ENCODE measurements at places on chromosomes 16 and 17.
A peak's percentile ranks its signal among the peaks of the same experiment; 100 is the strongest.

DNA sequence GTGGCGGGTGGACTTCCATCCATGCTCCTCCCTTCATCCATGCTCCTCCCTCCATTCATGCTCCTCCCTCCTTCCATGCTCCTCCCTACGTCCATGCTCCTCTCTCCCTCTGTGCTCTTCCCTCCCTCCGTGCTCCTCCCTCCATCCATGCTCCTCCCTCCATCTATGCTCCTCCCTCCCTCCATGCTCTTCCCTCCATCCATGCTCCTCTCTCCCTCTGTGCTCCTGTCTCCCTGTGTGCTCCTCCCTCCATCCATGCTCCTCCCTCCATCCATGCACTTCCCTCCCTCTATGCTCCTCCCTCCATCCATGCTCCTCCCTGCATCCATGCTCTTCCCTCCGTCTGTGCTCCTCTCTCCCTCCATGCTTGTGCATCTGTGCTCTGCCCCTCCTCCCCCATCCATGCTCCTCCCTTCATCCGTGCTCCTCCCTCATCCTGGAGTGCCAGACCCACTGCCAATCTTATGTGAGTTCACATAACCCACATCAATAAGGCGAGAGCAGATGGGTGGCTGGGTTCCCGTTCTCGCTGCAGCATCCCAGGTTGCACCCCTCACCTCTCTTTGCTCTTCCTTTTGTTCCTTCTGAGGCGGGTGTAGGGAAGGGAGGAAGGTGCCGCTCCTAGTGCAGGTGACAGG is 22.8 kb downstream of the KSR1 start:
- DNase-seq = no peak

GRCh38 chr16:10069374-10069773 is 112.9 kb downstream of the GRIN2A start:
- DNase-seq = no peak

DNA sequence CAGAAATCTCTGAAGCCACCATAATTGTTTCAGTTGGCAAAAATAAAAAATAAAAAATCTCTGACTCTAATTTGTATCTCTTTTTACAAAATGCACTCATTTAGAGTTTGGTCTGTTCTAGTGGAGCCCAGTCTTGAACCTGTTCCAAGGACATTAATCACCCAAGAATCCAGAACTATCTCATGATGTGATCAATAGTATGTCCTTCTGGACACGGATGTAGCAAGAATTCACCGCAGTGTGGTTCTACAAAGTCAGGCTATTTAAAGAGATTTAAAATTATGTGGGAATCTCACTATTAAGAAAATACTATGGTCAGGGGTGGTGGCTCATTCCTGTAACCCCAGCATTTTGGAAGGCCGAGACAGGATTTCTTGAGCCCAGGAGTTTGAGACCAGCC is 21.8 kb upstream of the ANKFN1 start:
- no peak for DNase-seq

- DNase-seq = peak; percentile 89
These were observed 1.8 kb downstream of the TNS4 start for GRCh38 chr17:40499551-40500189.

- DNase-seq = peak; percentile 22
These were observed 23.2 kb downstream of the MXRA7 start for GRCh38 chr17:76687298-76688164.

DNA sequence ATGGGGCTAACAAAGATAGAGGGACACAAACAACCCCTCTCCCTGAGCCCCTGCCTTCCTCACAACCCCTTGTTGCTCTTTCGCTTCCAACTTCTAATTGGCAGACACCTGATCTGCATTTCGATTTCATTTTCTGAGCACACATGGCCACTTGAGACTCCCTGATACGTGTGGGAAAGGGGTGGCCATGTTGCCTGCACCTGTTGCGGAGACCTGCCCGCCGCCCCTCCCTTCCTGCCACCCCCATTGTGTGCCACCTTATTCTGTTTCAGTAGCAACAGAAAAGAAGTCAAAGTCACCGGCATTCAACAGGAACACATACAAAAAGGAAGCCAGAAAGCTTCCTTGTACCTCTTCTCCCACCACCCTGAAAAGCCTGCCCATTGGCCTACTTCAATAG is 254.7 kb upstream of the SOX9 start:
- DNase-seq = no peak

- DNase-seq = no peak
These were observed 2.3 kb upstream of the HERPUD1 start for GRCh38 chr16:56929639-56930038.

- peak; percentile 80 for DNase-seq
These were observed 3.6 kb upstream of the WDR81 start for GRCh38 chr17:1720856-1721386.

- no peak for DNase-seq
These were observed 16.8 kb upstream of the AKAP1 start for GRCh38 chr17:57068222-57068658.

- DNase-seq = no peak
These were observed 17.3 kb downstream of the TAC4 start for GRCh38 chr17:49830605-49831004.

GRCh38 chr16:11533588-11533987 is 53.1 kb downstream of the LITAF start:
- DNase-seq = no peak

DNA sequence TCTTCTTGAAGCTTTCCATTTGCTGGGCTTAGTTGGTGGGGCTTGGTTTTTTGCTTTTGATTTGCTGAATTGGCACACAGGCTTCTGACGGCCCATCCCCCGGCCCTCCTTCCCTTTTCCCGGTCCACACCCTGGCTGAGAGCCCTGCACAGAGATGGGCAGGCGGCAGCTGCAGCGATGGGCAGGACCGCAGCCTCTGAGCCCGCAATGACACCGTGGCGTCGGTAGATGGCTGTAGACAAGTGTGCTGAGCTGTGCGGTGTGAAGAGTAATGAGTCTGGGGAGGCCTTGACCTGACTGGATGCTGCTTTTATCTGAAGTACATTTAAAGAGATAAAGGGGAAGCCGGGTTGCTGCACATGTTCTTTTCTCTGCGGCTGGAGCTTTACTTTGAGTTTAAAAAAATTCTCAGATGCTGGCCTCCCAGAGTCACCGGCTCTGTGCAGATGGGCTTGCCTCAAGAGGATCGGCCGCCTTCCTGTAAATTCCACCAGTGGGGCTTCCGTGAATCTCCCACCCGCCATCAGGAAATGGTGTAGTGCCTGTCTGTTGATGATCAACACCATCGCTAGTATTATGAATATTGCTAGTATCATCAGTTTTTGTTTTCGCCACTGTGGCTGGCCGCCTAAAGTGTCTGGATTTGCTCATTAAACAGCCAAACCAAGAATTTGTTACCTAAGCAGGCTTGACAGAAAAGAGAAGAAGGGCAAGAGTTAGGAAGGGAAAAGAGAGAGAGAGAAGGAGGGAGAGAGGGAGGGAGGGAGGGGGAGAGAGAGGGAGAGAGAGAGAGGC is 245.6 kb upstream of the RBFOX1 start:
- DNase-seq = peak; percentile 86

DNA sequence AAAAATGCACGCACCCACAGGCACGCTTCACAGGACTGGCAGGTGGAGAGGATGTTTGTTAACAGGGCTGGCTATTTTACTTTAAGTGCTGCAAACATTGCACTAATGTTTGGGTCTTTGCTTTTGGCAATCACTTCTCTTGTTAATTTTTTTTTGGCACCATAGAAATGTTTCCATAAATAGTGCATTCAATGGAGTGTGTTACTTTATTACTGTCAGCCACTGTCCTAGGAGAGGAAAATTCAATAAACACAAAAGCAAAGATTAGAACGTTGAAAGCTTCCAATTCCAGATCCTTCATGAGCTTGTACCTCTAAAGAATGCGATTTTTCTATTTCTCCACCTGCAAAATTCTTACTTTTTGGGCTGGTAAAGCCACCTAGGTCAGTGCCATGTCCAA is 743.5 kb downstream of the WWOX start:
- no peak for DNase-seq

DNA sequence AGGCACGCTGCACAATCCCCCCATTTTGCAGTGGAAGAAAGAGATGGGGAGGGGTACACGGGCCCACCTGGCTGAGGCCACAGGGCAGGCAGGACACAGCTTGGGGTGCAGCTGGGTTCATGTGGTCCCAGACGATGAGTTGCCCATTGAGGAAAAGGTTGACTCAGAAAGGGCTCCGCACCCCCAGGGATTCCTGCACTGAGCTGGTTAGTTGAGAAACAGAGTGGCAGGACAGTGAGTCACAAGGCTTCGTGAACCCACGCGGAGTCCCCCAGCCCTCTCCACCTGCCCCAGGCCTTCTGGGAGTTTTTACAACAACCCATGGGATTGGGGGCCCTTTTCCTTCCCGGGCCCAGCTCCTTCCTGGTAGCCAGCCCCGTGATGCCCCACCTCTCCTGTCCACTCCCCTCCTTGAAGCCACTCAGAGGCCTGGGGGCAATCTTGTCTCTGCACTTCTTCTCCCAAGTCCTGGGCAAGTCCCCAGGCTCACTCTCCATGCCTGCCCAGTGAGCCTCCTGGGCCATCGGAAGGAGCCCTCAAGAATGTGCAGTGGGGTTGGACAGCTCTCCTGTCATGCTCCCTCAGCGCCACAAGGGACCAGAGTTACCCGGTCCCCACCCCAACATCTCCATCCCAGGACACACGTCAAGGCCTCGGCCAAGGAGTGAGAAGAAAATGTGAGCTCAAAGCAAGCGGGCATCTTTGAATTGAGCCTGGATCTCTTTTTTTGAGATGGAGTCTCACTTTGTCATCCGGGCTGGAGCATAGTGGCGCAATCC is 251.2 kb downstream of the PARN start:
- DNase-seq = no peak

DNA sequence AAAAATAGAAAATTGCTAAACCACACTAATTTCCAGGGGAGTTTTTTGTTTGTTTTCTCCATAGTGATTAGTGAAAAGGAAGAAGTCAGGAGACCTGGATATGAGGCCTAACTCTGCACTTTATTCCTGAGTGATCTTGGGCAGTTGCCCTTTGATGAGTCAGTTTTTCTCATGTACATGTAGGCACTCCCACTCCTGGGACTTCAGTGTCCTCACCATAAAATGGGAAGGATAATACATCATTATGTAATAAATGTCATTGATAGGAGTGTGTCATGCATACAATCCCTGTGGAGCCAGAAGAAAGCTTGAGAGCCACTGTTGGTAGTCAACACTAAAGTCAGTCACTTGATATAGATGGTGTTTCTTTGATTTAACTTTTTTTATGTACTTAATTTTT is 32.5 kb downstream of the WIPF2 start:
- DNase-seq = no peak

GRCh38 chr17:2239882-2240430 is 63.6 kb downstream of the SMG6 start:
- peak; percentile 30 for DNase-seq

Measured in cerebellar cortex (tissue), 1 donor.